ENCODE measurements at places on chromosomes 12 and 14.

DNA sequence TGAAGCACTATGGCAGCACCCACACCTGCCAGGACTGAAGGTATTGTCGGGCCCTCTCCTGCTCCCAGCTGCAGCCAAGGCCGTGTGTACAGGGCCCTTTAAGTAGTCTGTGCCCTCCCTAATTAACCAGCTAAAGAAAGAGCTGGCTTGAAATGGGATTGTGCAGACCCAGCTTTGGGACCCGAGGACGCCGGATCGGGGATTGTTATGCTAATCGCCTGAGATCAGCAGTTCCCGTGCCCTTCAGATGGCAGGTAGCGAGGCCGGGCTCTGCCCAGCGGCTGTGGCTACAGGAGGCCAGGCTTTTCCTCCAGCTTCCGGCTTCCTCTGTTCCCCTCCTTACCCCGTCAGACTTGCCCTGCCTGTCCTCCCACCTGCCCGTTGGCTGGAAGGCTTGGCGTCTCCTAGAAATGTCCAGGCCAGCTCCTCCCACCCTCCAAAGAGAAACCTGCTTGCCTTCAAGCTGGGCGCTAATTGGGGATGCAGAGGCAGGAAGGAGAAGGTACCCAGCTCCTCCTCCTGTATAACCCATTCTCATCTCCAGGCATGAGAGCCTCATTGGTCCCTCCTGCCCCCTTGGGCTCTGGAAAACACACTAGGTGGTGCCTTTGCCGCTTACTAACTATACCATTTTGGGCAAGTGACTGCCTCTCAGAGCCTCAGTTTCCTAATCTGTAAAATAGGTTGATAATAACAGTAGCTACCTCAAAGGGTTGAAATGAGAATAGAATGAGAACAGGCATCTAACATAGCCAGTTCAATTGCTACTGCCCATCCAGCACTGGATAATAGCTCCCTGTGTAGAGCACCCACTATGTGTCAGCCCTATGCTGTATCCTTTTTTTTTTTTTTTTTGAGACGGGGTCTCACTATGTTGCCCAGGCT is 25.8 kb upstream of the MSI1 start:
- no peak for DNase-seq

DNA sequence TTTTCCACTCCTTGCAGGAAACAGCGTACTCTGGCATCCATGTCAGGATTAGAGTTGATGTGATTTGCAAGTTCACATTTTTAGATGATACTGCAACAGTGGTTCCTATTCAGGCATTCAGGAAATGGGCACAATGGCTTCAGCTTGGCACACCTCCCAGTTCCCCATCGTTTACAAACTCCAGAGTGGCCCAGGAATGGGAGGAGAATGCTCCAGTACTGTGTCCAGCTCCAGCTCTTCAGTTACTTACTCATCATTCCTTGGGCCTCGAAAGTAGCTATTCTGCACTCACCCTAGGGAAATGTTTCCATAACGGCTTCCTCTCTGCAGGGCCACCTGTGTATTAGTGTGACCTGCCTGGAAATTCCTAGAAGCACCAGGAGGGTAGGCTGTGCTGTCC is 239.7 kb upstream of the RGS6 start:
- DNase-seq, result no peak

DNA sequence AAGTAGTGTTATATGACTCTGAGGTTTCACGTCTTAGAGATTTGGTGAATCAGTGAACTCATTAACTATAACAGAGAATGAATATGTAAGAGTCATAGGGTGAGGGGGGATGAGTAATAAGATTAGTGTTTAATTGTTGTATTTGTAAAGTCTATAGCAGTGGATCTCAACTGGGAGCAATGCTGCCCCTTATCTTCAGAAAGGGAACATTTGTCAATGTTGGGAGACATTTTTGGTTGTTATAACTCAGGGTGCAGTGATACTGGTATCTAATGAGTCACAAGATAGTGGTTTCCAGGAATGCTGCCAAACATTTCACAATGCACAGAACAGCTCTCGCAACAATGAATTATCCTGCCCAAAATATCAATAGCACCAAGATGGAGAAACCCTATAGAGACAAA is 1193.7 kb downstream of the GALC start:
- DNase-seq, result no peak

- DNase-seq, result no peak
Observed at GRCh38 chr12:3965046-3965445, 91.8 kb upstream of the PARP11 start.

DNA sequence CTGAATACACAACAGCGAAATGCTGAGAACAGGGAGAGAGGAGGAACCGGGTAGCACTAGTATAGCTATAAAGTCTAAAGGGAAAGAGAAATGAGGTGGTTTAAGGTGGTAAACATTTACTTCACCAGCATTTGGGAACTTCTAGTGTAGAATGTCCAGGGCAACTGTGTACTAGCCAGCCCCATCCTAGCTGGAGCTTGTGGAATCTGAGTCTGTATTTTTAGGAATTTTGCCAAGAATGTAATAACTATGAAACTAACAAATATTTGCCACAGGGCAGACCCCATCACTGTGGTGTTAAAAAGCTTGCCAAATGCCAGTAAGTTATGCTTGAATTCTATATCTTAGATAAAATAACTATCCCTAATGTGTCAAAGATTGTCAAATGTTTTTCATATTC is 398.9 kb upstream of the MIS18BP1 start:
- no peak for DNase-seq

DNA sequence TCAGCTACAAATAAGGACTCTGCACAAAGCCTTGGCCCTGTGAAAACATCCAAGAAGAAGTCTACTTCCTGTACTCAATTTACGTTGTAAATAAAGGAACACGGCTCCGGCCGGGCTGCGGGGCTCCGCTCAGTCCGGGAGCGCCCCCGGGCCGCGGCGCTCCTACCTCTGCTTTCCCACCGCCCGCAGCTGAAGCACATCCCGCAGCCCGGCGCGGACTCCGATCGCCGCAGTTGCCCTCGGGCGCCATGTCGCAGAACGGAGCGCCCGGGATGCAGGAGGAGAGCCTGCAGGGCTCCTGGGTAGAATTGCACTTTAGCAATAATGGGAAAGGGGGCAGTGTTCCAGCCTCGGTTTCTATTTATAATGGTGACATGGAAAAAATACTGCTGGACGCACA is 502.3 kb upstream of the FOXG1 start:
- no peak for DNase-seq
